Activated T-cell treated with anti-CD3 and anti-CD28 coated beads for 48 hours (primary cell): ENCODE measurements at places on chromosomes 5 and 9.

GRCh38 chr9:113343732-113344231 is 3.7 kb upstream of the WDR31 start:
- no peak for DNase-seq

DNA sequence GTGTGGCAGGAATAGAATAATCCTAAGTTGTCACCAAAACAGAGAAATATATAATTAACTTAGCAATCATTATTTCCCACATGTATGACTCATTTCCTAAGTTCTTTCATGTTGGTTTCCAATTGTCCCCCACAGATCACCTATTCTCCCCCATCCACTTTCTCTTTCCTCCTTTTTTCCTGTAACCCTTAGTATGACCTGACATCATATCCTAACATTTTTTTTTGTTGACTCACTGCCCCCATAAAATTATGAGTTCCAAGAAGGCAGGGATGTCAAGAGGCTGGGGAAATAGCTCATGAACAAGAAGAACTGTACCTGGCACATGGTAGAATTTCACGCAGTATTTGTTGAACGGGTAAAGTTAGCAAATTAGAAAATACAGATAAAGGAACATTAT is 186.7 kb downstream of the DCP2 start:
- no peak for DNase-seq

GRCh38 chr5:40605295-40605958 is 74.3 kb upstream of the PTGER4 start:
- DNase-seq: no peak

- no peak for DNase-seq
Observed at GRCh38 chr9:69078581-69078980, 43.0 kb downstream of the FXN start.

DNA sequence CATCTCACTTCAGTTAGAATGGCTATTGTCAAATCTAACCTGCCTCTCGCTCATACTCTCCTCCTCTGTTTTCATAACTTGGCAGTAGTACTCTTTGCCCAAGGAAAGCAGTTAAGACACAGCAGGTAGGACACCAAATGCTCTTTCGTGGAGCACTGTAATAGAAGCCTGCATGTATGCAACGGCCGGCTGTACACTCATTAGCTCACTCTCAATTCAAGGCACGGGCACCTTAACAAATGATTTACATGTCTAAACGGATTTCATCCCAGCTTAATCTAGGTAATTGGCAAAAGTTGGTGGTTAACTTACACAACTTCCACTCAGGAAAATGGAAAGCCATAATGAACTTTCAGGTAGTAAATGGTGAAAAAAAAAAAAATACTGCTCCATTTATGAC is 14.9 kb downstream of the DEPDC1B start:
- DNase-seq: no peak

DNA sequence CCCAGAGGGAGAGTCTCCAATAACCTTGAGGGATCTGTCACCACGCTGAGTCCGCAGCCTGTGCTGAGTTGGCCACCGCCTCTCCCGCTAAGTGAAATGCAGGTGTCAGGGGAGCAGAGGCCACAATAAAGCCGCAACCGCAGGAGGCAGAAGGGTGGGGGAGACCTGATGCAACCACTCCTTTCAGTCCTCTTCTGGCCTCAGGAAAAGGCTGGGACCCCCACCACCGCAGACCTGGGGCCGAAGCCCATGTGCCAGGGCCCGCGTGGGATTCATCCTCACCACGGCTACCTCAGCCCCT is 576 bp downstream of the MAP1B start:
- DNase-seq: peak; percentile 8

GRCh38 chr5:56845277-56845676 is 29.9 kb downstream of the MAP3K1 start:
- no peak for DNase-seq

- DNase-seq: no peak
Observed at GRCh38 chr9:115525111-115526058, 407.4 kb upstream of the TNC start.

DNA sequence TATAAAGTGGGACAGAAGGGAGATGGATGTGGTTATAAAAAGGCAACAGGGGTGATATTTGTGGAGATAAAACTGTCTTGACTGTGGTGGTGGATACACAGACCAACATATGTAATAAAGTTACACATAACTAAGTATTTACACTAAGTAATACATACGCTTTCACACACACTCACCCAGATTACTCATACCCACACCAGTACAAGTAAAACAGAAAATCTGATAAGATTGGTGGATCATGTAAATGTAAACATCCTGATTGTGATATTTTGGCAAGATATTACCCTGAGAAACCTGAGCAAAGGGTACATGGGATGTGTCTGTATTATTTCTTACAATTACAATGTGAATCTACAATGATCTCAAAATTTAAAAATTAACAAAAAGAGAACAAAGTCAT is 53.3 kb upstream of the SLIT3 start:
- DNase-seq: no peak
